Urothelium cell line (cell line): ENCODE measurements at places on chromosomes 1 and 21.

DNA sequence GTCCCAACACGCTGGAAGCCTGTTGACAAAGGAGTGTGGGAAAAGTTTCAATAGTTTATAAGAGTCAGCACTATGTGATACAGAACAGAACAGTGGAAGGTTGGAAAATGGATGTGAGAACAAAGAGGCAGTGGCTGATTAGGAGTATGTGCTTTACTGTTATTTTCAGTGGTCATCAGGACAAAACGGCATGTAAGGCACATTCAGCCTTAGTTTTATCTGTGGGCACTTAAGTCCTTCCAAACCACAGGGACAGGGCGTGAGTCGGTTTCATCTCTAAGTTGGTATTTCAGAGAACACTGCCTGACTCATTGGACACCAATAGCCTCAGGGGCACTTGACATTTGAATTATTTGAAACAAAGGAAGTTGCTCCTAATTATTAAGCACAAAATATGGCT is 306.9 kb downstream of the ASTN1 start:
- DNase-seq = no peak

- peak; percentile 55 for DNase-seq
These were observed 13.8 kb upstream of the BOLA1 start for GRCh38 chr1:149885339-149886120.

DNA sequence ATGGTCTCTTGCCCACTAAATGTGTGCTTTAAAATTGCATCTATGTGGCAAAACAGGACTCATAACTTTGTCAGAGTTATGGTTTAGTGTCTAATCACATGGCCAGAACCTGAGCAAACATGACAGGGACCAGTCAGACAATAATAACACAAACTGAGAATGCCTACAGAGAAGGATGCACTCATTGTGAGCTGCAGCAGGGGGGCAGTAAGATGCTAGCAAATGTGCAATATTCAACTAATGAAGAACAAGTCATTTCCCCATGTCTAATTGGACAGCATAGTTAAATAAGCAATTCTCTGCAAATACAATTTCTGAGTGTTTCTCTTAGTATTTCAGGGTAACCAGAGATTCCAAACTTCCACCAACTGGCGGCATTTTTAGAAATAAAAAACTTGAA is 30.8 kb downstream of the SPAG17 start:
- DNase-seq = no peak

- no peak for DNase-seq
These were observed 56.8 kb downstream of the MRPL37 start for GRCh38 chr1:54256522-54257345.

DNA sequence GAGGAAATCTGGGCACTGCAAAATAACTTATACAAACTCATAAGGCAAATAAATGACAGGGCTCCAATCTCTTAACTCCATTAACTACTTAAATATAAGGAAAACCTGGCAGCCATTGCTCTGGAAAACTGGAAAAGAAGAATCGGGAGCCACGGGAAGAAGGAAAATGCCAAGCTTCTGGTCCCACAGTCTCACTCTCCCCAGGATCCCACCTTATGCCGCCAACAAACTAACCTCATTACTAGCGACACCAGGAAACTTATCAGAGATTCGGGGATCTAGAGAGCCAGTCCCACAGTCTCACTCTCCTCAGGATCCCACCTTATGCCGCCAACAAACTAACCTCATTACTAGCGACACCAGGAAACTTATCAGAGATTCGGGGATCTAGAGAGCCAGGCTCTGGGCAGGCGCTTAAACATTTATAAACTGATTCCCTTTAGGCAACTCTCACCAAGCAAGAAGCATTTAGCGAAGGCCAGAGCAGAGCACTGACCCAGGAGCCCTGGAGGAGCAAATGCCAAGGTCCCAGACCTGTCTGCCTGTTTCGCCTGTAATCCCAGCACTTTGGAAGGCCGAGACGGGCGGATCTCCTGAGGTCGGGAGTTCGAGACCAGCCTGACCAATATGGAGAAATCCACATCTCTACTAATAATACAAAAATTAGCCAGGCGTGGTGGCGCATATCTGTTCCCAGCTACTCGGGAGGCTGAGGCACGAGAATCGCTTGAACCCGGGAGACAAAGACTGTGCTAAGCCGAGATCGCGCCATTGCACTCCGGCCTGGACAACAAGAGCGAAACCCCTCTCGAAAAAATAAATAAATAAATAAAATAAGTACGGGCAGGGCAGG is 720 bp downstream of the PSMB2 start:
- DNase-seq = no peak

GRCh38 chr1:16438516-16438915 is 1.3 kb upstream of the SPATA21 start:
- DNase-seq = no peak

- no peak for DNase-seq
These were observed 164.4 kb downstream of the ZNF281 start for GRCh38 chr1:200245473-200245872.

DNA sequence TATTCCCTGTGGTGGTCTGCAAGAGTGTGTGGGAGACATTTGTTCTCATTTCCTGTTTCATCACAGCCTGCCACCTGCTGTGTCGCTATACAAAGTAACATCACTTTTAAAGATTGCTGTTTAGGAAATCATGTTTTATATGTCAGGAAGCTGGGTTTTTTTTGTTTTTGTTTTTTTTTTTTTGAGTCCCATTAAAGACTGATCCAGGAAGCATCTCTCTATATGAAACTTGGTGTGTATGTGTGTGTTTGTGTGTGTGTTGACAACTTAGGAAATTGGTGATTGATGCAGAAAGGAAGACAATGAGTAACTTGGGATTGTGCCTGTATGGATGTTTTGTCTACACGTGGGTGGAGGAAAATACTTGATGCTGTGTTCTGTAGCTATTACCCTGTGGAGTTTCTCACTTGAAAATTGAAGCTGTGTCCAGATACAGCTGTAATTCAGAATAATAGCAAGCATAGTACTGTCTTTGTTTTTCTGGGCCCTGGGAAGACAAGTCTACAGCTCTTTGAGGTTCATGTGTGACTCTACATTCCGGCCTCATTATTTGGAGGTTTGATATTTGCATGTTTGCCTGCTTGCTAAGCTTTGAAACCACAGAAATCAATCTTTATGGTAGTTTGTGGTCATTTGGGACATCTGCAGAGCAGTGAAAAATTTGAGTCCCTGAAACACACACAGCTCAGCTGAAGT is 47.9 kb downstream of the LAMC1 start:
- peak; percentile 38 for DNase-seq

- DNase-seq = peak; percentile 50
These were observed 40.2 kb upstream of the SIPA1L2 start for GRCh38 chr1:232669981-232670747.

GRCh38 chr1:20578721-20579395 is 10.0 kb upstream of the CDA start:
- DNase-seq = no peak

DNA sequence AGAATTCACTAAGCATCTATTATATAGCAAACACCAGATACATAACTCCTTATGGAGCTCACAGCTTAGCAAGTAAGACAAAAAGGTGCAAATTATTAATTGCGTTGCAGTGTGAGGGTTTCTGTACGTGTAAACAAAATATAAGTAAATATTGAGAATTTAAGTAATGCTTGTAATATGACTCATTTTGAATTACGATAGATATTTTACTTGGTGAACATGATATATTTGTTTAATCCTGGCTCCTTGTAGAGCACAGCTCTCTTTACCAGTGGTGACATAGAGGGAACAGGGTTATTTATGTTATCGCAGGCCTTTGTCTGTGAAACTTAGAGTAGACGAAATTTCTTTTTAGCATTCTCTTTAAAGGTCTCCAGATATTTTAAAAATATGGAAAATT is 36.4 kb downstream of the LYPLAL1 start:
- no peak for DNase-seq

GRCh38 chr1:20178634-20179370 is 7.1 kb upstream of the UBXN10 start:
- DNase-seq = no peak

DNA sequence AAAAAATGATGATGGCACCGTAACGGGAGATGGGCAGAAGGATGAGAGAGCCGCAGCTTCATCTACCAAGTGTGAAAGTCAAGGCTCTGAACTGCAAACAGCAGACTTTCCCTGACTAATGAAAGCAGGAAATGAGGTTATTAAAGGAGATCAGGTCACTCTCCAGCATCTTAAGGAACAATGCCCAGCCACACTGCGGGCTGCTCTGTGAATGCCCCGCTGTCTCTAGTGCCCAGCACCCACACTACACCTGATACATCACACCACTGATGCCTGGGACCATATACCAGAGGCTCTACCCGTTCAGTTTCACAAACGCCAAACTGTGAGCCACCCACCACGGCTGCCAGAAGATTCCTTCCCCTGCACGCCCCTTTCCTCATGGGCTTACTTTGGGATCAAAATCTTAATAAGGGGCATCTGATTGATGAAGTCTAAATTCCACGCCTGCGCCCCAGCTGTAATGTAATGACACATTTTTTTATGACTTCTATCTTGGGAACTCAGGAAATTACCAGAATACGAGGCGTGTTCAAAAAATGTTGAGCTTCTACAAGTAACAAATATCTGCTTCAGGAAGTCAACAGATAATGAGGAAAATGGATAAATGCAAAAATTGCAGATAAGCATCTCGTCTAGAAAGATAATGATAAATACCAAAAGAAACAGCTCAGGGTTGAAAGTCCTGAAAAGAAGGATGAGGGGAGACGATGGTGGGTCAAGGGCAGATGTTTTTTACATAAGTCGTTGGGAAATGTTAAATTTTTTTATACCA is 72.0 kb downstream of the MIS18A start:
- DNase-seq = no peak

DNA sequence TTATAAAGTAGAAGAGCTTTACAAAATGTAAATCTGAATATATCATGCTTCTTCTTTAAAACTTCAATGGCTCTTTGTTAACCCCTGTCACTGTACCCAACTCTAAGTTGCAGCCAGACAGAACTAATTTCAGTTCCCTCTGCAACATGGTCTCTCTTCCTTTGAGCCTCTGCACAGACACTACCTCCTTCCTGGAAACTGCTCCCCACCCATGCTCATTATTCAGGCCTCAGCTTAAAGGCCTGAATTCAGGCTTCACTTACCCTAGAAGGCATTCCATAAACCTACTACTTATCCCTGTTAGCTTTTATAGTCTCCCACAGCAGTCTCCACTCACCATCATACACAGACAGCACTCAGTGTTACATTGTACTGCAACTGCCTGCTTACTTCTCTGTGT is 2.6 kb upstream of the EEIG2 start:
- DNase-seq = no peak

DNA sequence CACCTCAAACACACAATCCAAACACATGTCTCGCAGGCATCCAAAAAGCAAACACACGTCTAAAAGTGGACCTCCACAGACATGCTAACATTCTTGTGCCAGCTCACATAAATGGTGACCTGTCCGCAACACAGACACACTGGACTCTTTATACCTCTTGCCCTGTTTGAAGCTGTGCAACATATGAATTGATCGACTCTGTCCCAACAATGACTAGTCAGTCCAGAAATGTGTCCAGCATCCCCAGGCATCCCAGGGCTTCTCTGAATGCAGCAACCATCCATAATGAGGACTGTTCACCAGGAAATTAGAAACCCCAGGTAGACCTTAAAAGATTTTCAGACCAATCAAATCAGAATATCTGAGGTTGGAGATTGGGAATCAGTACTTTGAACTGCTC is 3.2 kb downstream of the DDR2 start:
- no peak for DNase-seq

GRCh38 chr1:84156210-84156621 is 12.1 kb downstream of the PRKACB start:
- DNase-seq = peak; percentile 47

DNA sequence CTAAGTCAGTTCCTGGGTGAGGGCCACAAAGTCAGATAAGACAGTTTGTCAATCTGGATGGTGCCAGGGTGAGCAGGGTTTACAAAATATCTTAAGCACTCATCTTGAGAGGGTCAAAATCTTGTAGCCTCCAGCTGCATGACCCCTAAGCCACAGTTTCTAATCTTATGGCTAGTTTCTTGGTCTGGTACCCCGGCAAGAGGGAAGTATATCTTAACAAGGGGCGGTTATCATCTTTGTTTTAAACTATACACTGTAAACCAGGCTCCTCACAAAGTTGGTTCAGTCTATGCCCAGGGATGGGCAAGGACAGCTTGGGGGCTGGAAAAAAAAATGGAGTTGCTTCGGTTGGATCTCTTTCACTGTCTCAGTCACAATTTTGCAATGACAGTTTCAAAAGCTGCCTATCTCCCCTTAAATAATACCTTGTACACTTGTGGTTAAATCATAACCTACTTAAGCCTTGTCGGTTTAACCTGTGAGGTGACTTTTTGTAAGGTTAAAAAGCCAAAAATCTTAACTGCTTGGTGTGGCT is 7.8 kb upstream of the CD46 start:
- DNase-seq = no peak

- DNase-seq = no peak
These were observed 48.2 kb downstream of the RHOU start for GRCh38 chr1:228783418-228784040.

DNA sequence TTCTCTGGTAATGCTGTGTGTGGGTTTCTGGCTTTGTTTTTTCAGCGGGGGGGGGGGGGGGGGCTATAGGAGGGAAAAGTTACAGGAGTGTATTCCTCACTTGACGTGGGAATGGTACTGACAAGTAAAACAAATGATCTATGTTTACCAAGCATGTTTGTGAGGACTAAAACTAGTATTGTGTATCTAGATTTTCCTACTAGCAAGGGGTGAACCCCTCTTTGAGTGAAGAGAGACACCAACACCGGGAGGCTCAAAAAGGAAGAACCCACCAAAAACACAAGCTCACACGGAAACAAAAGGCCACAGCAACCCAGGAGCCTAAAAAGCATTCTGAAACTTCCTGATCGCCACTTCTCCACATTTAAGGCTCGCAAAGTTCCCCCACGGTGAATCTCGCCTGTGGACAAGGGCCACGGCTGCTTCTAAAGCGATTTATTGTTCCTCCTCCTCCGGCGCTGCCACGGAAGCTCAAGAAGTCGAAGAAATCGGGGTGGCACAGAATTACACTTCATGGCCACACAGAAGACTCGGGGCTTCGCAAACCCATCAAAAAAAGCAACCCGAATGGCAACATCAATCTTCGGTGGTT is 703 bp downstream of the PUM1 start:
- peak; percentile 21 for DNase-seq

DNA sequence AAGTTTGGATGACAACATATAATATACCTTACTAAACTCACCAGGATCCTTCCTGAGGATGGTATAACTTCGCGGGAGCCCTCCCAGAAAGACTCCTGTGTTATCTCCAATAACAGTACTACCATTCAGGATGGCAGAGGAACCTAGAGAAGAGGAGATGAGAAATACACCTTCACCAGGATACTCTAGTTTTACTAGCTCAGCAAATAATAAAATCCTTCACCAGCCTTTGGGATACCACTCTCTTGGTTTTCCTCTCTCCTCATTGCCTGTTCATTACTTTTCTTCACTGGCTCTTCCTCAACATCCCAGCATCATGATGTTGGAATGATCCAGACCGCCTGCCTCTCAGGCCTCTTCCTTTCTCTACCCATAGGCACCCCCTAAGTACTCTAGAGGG is 336.6 kb downstream of the USH2A start:
- no peak for DNase-seq

DNA sequence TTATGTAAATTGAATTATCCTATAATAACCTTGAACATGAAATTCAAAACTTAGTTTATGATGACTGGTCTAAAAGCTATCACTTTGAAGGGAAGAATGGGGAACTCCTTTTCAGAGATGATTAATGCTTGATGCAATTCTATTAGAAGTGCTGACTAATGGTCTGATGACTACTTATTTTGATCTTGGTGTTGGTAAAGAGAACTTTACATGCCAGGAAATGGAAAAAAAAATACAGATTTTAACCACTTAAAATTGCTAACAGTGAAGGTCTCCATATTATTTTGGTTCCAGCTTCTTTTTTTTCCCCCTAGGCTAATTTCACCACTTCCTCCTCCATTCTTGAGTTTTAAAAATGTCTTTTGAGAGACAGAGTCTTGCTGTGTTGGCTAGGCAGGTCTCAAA is 22.9 kb downstream of the S1PR1 start:
- DNase-seq = peak; percentile 27
